Progenitor cell of endocrine pancreas (in vitro differentiated cells): ENCODE measurements at places on chromosomes 4 and X. TPM values are rescaled to one million over a fixed set of nuclear protein-coding genes. Genes with fewer than 3 reads are reported as not detected.
A peak's percentile ranks its signal among the peaks of the same experiment; 100 is the strongest.

DNA sequence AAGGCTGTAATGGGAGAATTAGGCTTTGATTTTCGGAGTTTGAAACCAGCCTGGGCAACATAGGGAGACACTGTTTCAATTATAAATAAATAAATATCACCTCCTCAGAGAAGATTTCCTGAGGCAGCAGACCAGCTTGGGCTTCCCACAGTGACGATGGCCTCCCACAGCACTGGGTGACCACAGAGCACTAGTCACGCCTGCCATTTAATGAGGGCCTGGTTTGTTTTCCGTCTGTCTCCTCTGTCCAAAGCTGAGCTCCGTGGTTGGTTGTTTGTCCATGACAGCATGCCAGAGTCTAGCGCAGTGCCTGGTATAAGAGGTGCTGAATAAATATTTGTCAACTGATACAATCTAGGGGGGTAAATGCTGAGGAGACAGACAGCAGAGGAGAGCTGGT, 10.4 kb upstream of the PDGFRA start:
- H3K36me3 ChIP-seq, result no peaks in the 10 kb centered on the region
- no peak overlapping the region for H3K4me3 ChIP-seq
- H3K27ac ChIP-seq, result no peak overlapping the region
- DNase-seq, result no peak
- H3K4me1 ChIP-seq, result peaks cover 9% of the 10 kb centered on the region

GRCh38 chrX:13076176-13076961, 31.9 kb upstream of the FAM9C start:
- no peak overlapping the region for H3K27ac ChIP-seq
- H3K4me3 ChIP-seq, result no peak overlapping the region
- H3K27me3 ChIP-seq, result no peaks in the 10 kb centered on the region

- no peak overlapping the region for H3K27ac ChIP-seq
- H3K4me3 ChIP-seq, result no peak overlapping the region
- peaks cover 8% of the 10 kb centered on the region for H3K4me1 ChIP-seq
- DNase-seq, result no peak
Observed at GRCh38 chr4:88573276-88573980, 18.9 kb upstream of the HERC3 start.

- H3K27me3 ChIP-seq, result peaks cover 4% of the 10 kb centered on the region
- peak overlapping the region; percentile 56 for H3K4me3 ChIP-seq
- H3K36me3 ChIP-seq, result no peaks in the 10 kb centered on the region
- no peak for DNase-seq
- no peak overlapping the region for H3K27ac ChIP-seq
Observed at GRCh38 chr4:972651-973424, 531 bp downstream of the DGKQ start.

GRCh38 chrX:118252967-118253366, 92.9 kb upstream of the WDR44 start:
- no peaks in the 10 kb centered on the region for H3K4me1 ChIP-seq
- H3K27ac ChIP-seq, result no peak overlapping the region
- H3K27me3 ChIP-seq, result no peaks in the 10 kb centered on the region

GRCh38 chr4:169164669-169165415, 105.9 kb downstream of the SH3RF1 start:
- no peak overlapping the region for H3K4me3 ChIP-seq
- H3K27me3 ChIP-seq, result no peaks in the 10 kb centered on the region
- H3K4me1 ChIP-seq, result peaks cover 17% of the 10 kb centered on the region
- H3K27ac ChIP-seq, result no peak overlapping the region
- H3K36me3 ChIP-seq, result peaks cover 3% of the 10 kb centered on the region
- DNase-seq, result no peak

- H3K4me3 ChIP-seq, result no peak overlapping the region
- H3K27me3 ChIP-seq, result no peaks in the 10 kb centered on the region
- peaks cover 4% of the 10 kb centered on the region for H3K36me3 ChIP-seq
- DNase-seq, result no peak
Observed at GRCh38 chr4:15695240-15695699, 7.6 kb upstream of the BST1 start.

DNA sequence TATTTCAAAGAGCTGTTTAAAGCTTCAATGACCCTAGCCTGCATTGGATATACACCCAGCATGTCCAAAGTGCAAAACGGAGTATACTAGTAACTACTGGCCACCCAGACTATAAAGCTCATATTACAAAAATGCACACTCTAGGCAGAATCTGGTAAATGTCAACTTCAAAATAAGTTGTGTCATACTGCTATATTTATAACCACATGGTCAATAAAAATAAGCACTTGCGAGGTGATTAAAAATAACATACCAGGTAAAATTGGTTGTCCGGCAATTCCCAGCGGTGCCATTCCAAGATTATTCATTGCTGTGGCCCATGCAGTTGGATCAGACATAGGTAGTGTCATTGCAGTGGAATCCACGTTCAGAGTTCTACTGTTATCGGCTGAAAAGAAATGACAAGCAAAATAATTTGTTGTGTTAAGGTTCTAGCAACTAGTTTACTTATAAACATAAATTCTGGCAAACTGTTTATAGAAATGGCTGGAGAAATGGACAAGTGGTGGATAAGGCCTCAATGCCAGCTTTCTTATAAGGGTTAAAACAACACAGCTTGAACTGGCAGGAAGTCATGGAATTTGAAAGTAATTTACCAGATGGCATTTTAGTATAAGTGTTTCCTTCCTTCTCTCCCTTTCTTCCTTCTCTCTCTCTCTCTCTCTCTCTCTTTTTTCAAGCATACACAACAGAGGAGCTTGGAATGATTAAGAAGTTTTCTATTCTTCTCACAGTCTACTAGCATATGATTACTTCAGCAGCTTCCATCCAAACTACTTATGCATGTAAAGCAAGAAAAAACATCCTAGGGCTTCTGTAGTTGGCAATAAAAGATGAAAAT, 199.9 kb downstream of the ENOX2 start:
- no peak for DNase-seq
- H3K36me3 ChIP-seq, result no peaks in the 10 kb centered on the region
- no peak overlapping the region for H3K27ac ChIP-seq

GRCh38 chrX:53022381-53022780, 26.2 kb upstream of the GPR173 start:
- no peaks in the 10 kb centered on the region for H3K4me1 ChIP-seq
- H3K4me3 ChIP-seq, result no peak overlapping the region
- peak overlapping the region; percentile 84 for H3K27ac ChIP-seq
- no peak for DNase-seq

GRCh38 chrX:84501798-84502628, at the start of gene HDX:
HDX (minus strand) TSS chrX:84502453; CDS start chrX:84475397, 27,056 bp downstream.
- H3K27ac ChIP-seq, result peak within 1 kb of the TSS; percentile 100
- H3K4me1 ChIP-seq, result peaks cover 1% of the 10 kb centered on the region
- H3K4me3 ChIP-seq, result peak within 1 kb of the TSS; percentile 95
- H3K36me3 ChIP-seq, result no peaks in the 10 kb centered on the region
- peak; percentile 53 for DNase-seq
- no peaks in the 10 kb centered on the region for H3K27me3 ChIP-seq

DNA sequence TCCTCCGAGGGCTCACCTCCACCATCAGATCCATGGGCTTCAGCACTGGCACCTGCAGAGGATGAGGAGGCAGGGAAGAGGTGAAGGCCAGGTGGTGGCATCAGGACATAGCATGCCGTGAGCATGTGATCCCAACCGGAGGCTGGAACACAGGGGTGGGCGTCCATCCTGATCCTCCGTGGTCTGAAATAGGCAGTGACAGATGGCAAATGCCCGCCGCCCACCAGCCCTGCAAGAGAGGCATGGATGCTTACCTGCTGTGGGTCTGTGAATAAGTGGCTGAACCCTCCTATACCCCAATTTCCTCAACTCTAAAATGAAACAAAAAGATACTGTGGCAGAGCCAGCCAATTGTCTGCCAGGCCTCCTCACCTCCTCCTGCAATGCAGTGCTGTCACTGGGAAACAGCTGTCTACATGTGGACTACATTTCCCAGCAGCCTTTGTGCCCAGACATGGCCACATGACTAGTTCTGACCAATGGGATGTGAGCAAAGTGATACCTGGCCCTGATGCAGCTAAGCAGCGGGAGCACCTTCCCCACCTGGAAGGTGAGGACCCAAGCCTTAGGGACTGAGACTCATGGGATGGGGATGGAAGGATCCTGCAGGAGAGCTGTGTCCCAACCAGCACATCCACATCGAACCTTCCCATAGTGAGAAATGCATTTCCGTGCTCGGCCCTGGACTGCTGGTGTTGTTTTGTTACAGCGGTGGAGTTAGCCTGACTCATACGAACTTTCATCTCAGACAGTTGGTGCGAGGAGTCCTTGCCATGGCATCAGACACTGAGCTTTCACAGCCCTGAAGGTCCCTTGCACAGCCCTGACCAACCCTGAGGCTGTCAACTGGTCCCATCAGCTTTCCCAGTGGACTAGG, 99.5 kb downstream of the PPP2R2C start:
- no peak overlapping the region for H3K4me3 ChIP-seq
- no peak overlapping the region for H3K27ac ChIP-seq
- peaks cover 2% of the 10 kb centered on the region for H3K4me1 ChIP-seq
- H3K36me3 ChIP-seq, result no peaks in the 10 kb centered on the region
- H3K27me3 ChIP-seq, result peaks cover 22% of the 10 kb centered on the region
- no peak for DNase-seq

IQSEC2 gene
- total RNA-seq, result 15.1 and 18.1 TPM in 2 replicates

SERTM2 gene
- 0.72 and 0.95 TPM in 2 replicates for total RNA-seq

RTL3 gene
- total RNA-seq, result not detected in 2 replicates

F11 gene
- total RNA-seq, result 0.51 and 0.53 TPM in 2 replicates

NOX1 gene
- not detected in 2 replicates for total RNA-seq

NLGN3 gene
- total RNA-seq, result 5.9 and 7.8 TPM in 2 replicates

FGF16 gene
- total RNA-seq, result 0.36 TPM in 1 of 2 replicates, not detected in the other
